ENCODE measurements at places on chromosomes 3 and 15. TPM values are rescaled to one million over a fixed set of nuclear protein-coding genes. Genes with fewer than 3 reads are reported as not detected.

THOC7 gene
- 81.1 TPM for total RNA-seq

FGF12 gene
- not detected for total RNA-seq

LOXL1 gene
- 2.5 TPM for total RNA-seq

FBXO40 gene
- not detected for total RNA-seq

P2RY12 gene
- total RNA-seq, result not detected

SAMD7 gene
- not detected for total RNA-seq

KBTBD13 gene
- not detected for total RNA-seq

TRIM71 gene
- total RNA-seq, result not detected

TOPAZ1 gene
- not detected for total RNA-seq

CD80 gene
- 14.0 TPM for total RNA-seq

TMC3 gene
- not detected for total RNA-seq

ADCY5 gene
- not detected for total RNA-seq

STARD9 gene
- total RNA-seq, result 11.0 TPM

UTS2B gene
- total RNA-seq, result not detected

COLQ gene
- total RNA-seq, result 5.0 TPM

DBR1 gene
- 19.9 TPM for total RNA-seq

GREM1 gene
- total RNA-seq, result not detected

SLC51B gene
- not detected for total RNA-seq

GOLGA8T gene
- not detected for total RNA-seq

KLHL40 gene
- total RNA-seq, result not detected

ELL3 gene
- 1.7 TPM for total RNA-seq

CPNE4 gene
- not detected for total RNA-seq

SPTBN5 gene
- total RNA-seq, result 2.3 TPM

TMEM40 gene
- total RNA-seq, result not detected

SV2B gene
- 0.18 TPM for total RNA-seq

TM4SF1 gene
- total RNA-seq, result not detected

FANCD2OS gene
- total RNA-seq, result not detected

GABRA5 gene
- total RNA-seq, result not detected

TRPM1 gene
- total RNA-seq, result not detected

GPR171 gene
- 252 TPM for total RNA-seq

ZNF662 gene
- 0.71 TPM for total RNA-seq

SERPINI2 gene
- not detected for total RNA-seq

CHRFAM7A gene
- total RNA-seq, result not detected
